Articular chondrocyte of knee joint (primary cell): ENCODE measurements at places on chromosomes 4 and X. TPM values are rescaled to one million over a fixed set of nuclear protein-coding genes. Genes with fewer than 3 reads are reported as not detected.

Gene PRR32
- not detected in 2 replicates for total RNA-seq

Gene RHOXF2B
- not detected in 2 replicates for total RNA-seq

Gene C4orf50
- not detected in 2 replicates for total RNA-seq

Gene NLRP2B
- under 0.01 TPM in 1 of 2 replicates, not detected in the other for total RNA-seq

Gene PPP1R3F
- 2.6 and 2.7 TPM in 2 replicates for total RNA-seq

Gene VSIG4
- total RNA-seq, result not detected in 2 replicates

Gene ITIH6
- total RNA-seq, result under 0.01 TPM in 2 replicates

Gene DCAF4L1
- 0.22 and 0.26 TPM in 2 replicates for total RNA-seq

Gene ARHGAP6
- 0.91 and 1.3 TPM in 2 replicates for total RNA-seq

Gene AMOT
- 8.8 and 10.6 TPM in 2 replicates for total RNA-seq

Gene RCHY1
- 28.2 and 30.9 TPM in 2 replicates for total RNA-seq

Gene GPRASP1
- 5.0 and 5.4 TPM in 2 replicates for total RNA-seq

Gene MAGEB1
- not detected in 2 replicates for total RNA-seq

Gene RPS6KA6
- total RNA-seq, result 3.4 and 6.8 TPM in 2 replicates

Gene SH3D19
- total RNA-seq, result 106 and 125 TPM in 2 replicates

Gene RPS6KA3
- 60.9 and 65.4 TPM in 2 replicates for total RNA-seq

Gene MAGED4
- total RNA-seq, result 25.0 and 27.5 TPM in 2 replicates

Gene MAGEB10
- not detected in 2 replicates for total RNA-seq

Gene REPS2
- total RNA-seq, result 0.52 and 0.54 TPM in 2 replicates

Gene GAGE12H
- not detected in 2 replicates for total RNA-seq

Gene FOXR2
- not detected in 2 replicates for total RNA-seq

Gene SSX1
- not detected in 2 replicates for total RNA-seq

Gene UGT2B7
- not detected in 2 replicates for total RNA-seq

Gene STATH
- not detected in 2 replicates for total RNA-seq

Gene KLKB1
- 0.26 and 0.54 TPM in 2 replicates for total RNA-seq

Gene MTTP
- total RNA-seq, result 0.22 and 0.26 TPM in 2 replicates

Gene PAGE2B
- total RNA-seq, result not detected in 2 replicates

Gene REELD1
- 0.26 TPM in 1 of 2 replicates, not detected in the other for total RNA-seq

Gene ARAP2
- 7.3 and 10.6 TPM in 2 replicates for total RNA-seq

Gene MAGEB2
- not detected in 2 replicates for total RNA-seq
